Caco-2 (cell line): ENCODE measurements at places on chromosomes 12 and 14. TPM values are rescaled to one million over a fixed set of nuclear protein-coding genes. Genes with fewer than 3 reads are reported as not detected.

DNA sequence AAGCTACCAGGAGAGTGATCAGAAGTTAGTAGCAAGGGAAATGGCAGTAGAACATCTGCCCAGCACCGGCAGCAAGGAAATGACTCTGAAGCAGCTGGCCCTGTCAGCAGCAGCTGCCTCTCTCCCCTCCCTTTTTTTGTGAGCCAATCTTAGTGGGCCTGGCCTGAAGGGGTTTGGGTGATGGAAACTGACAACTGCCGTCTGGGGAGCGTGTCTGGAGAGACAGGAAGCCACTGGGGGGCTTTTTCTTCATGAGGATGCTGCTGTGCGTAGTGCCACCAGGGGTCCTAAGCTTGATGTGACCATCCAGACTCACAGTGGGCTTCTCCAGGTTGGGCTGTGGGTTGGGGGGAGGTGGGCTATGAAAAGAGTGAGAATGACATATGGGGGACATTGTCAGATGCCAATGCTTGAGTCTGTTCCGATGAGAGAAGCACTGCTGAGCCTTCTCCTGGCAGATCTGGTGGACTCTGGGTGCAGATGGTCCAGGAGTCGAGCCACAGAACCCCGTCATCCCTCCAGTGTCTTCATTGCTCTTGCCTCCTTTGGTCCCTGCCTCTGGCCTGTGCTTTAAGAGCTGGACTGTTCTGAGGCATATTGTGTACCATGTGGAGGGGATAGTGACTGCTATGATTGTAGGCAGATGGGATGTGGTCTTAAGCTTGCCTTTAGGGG lies 87.6 kb upstream of the HIF1A start:
- DNase-seq: no peak
- no peak overlapping the region for H3K27ac ChIP-seq
- H3K27me3 ChIP-seq: no peaks in the 10 kb centered on the region

GRCh38 chr12:92464911-92465310 lies 237.9 kb upstream of the PLEKHG7 start:
- H3K4me1 ChIP-seq: peaks cover 5% of the 10 kb centered on the region; the same call in 1 of the 2 replicates
- no peak overlapping the region for H3K4me3 ChIP-seq
- H3K36me3 ChIP-seq: no peaks in the 10 kb centered on the region
- no peaks in the 10 kb centered on the region for H3K27me3 ChIP-seq
- H3K27ac ChIP-seq: no peak overlapping the region

DNA sequence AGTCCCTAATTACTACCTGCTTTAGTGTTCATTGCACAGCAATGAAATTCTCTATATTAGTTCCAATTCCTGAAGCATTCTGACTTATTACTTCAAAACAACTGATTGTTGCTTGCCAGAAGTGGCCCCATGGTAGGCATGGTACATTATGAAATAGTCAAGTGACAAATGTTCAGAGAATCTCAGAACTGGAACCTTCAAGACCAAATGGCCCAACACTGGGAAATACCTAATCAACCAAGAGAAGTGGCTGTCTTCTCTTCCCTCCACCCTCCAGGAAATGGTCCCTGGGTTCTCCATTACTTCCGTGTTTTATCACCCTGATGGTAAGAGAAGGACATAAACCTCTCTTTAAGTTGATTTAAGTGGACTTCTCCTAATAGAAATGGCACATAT lies 49.9 kb downstream of the ITPR2 start:
- H3K4me1 ChIP-seq: no peaks in the 10 kb centered on the region
- no peak for DNase-seq
- no peak overlapping the region for H3K4me3 ChIP-seq
- H3K27me3 ChIP-seq: no peaks in the 10 kb centered on the region
- no peak overlapping the region for H3K27ac ChIP-seq
- H3K36me3 ChIP-seq: no peaks in the 10 kb centered on the region

DNA sequence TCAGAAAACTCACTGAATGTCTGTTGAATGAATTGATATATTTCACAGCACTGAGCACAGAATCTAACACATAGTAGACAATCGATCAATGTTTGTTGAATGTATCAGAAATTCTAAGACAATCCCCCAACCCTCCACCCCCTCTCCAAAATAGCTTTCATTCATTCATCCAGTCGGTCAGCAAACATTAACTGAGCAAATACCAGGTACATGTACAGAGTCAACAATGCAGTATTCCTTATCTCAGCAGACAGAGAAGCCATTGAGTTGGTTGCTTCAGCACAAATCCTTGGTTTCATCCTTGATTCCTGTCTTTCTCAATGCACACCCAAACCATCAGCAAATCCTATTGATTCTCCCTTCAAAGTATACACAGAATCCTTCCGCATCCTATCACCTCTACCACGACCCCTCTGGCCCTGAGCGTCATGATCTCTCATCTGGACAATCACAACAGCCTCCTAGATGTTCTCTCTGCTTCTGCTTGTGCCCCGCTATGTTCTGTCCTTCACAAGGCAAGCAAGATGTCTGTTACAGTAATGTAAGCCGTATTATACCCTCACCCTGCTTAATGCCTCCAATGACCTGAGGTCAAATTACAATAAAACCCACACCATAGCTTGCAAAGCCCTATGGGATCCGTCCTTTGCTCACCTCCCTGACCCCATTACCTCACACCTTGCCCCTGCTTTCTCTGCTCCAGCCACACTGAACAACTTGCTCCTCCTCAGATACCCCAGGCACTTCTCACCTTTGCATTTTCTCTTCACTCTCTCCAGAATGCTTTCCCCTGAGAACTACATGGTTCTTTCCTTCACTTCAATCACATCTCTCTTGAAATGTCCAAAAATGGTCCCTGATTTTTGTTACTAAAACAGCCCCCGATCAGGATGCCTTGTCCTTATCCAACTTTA lies 738.1 kb upstream of the TBX3 start:
- peaks cover 26% of the 10 kb centered on the region for H3K4me1 ChIP-seq
- H3K27me3 ChIP-seq: no peaks in the 10 kb centered on the region
- H3K27ac ChIP-seq: no peak overlapping the region
- no peaks in the 10 kb centered on the region for H3K36me3 ChIP-seq

DNA sequence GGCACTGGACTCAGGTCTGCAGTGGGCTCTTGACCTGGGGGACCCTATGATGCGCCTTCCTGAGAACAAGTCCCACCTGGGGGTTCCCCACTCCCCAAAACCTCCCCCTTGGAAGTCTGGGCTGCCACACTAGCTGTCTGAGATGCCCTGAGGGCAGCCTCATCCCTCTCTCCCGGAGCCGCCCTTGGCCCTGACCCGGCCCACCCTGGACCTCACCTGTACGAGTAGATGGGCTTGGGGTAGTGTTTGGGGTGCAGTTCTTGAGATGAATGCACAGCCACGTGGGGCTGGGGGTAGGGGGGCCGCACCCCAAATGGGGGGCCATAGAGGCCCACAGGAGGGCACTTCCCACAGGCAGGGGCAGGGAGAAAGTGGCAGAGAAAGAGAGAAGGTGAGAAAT lies 21.9 kb downstream of the FOXN4 start:
- no peaks in the 10 kb centered on the region for H3K4me1 ChIP-seq
- no peak overlapping the region for H3K27ac ChIP-seq
- no peak for DNase-seq
- no peaks in the 10 kb centered on the region for H3K27me3 ChIP-seq

DNA sequence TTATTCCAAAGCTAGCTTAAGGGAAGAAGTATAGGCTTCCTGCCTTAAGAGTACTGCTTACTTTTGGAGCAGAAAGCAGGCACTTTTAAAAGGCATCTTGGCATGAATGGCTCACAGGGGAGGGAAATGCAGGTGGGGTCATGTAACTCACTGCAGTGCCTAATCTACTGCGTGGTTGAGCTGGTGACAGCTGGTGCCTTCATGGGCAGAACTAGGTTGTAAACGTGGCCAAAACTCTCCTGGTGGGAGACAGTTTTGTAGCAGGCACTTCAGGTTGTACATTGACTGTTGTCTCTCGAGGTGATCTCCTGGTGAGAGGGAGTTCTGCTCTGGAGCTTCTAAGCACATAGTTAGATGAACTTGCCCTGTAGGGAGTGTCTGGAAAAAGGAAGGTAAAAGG lies 962.5 kb downstream of the DIO2 start:
- no peaks in the 10 kb centered on the region for H3K36me3 ChIP-seq
- H3K4me3 ChIP-seq: no peak overlapping the region
- no peak overlapping the region for H3K27ac ChIP-seq
- H3K4me1 ChIP-seq: peaks cover 2% of the 10 kb centered on the region
- DNase-seq: no peak

DNA sequence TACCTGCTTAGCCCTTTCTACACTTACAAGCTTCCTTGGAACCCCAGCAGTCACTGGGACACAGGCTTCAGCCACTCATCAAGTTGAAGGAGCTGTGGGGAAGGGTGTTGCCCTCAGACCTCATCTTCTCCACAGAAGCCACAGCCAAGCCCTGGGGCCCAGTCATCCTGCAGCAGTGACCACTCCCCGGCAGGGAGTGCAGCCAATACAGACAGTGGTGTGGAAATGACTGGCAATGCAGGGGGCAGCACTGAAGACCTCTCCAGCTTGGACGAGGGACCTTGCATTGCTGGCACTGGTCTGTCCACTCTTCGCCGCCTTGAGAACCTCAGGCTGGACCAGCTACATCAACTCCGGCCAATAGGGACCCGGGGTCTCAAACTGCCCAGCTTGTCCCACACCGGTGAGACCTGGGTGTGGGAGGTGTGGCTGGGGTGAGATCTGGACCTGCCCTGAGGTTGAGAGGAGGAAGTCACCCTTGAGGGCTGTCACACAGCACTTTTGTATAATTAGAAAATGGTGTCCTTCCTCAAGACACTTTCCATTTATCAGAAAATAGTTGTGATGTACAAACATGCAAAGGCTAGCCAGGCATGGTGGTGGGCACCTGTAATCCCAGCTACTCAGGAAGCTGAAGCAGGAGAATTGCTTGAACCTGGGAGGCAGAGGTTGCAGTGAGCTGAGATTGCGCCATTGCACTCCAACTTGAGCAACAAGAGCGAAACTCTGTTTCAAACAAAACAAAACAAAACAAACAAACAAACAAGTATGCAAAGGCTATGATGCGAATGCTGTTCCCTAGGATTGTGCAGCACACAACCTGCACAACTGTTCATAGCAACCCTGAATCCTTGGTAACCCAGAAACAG lies 9.9 kb downstream of the GLI1 start:
- H3K4me3 ChIP-seq: no peak overlapping the region
- no peaks in the 10 kb centered on the region for H3K4me1 ChIP-seq
- no peaks in the 10 kb centered on the region; the same call in 1 of the 2 replicates for H3K27me3 ChIP-seq
- no peaks in the 10 kb centered on the region for H3K36me3 ChIP-seq

GRCh38 chr14:77128414-77128891 lies 13.1 kb downstream of the ZDHHC22 start:
- H3K27me3 ChIP-seq: no peaks in the 10 kb centered on the region
- H3K27ac ChIP-seq: no peak overlapping the region
- no peak overlapping the region for H3K4me3 ChIP-seq
- H3K36me3 ChIP-seq: no peaks in the 10 kb centered on the region
- 0 out of 2 replicates have a peak, but pooled peaks cover 4% of the 10 kb centered on the region for H3K4me1 ChIP-seq

GRCh38 chr14:102891556-102891955 lies 30.9 kb upstream of the AMN start:
- no peak for DNase-seq
- H3K27ac ChIP-seq: no peak overlapping the region
- no peaks in the 10 kb centered on the region for H3K27me3 ChIP-seq
- H3K4me1 ChIP-seq: no peaks in the 10 kb centered on the region; the same call in 1 of the 2 replicates
- no peaks in the 10 kb centered on the region for H3K36me3 ChIP-seq
- no peak overlapping the region for H3K4me3 ChIP-seq

DNA sequence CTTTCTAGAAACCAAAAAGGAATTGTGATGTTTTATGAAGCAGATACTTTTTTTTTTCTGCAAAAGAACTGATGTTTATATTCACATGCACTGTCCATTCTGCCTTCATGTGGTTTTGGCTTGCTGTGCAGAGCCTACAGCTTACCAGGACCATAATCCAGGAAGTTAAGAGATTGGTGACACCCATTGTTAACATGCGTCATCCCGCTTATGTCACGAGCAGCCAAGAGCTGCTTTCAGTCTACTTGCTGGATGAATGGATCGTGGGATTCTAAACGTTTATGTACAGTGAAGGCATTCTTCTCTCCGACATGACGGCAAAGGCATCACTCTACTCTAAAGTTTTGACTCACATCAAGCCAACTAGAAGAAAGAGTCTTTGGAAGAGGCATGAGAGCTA lies 76.6 kb downstream of the PAX9 start:
- H3K27ac ChIP-seq: no peak overlapping the region
- H3K4me3 ChIP-seq: no peak overlapping the region
- H3K27me3 ChIP-seq: no peaks in the 10 kb centered on the region

GRCh38 chr14:71536015-71536740 lies 396.1 kb upstream of the RGS6 start:
- DNase-seq: no peak
- no peak overlapping the region for H3K27ac ChIP-seq
- H3K36me3 ChIP-seq: no peaks in the 10 kb centered on the region; the same call in 1 of the 2 replicates
- no peak overlapping the region for H3K4me3 ChIP-seq
- peaks cover 26% of the 10 kb centered on the region for H3K4me1 ChIP-seq
- no peaks in the 10 kb centered on the region for H3K27me3 ChIP-seq

DNA sequence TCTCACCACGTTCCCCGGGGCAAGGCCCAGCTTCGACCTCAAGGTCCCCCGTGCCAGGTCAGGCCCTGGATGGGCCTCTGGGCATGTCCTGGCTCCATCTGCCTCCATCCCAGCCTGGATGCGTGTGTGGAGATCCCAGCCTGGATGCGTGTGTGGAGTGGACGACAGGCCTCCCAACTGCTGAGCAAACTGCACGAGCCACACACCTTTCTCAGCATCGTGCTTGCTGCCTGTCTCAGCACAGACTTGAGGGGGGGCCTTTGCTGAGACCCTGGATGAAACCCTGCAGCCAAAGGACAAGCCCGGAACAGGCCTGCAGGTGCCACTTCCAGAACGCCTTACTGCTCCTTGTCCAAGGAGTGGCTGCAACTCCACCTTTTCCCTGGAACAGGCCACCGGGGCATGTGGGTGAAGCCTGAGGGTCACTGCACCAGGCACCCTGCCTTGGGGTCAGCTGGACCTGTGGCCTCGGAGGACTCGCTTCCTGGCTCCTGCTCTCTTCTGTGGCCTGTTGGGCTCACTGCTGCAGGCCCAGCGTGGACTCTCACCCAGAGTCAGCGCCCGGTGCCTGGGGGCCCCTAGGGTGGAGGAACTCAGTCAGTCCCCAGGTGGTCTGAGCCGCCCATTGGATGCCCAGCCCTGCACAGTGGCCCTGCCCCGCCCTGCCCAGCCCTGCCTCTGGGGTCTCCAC lies 176.0 kb downstream of the KIF26A start:
- no peaks in the 10 kb centered on the region for H3K27me3 ChIP-seq
- no peak for DNase-seq
- H3K27ac ChIP-seq: no peak overlapping the region
- no peaks in the 10 kb centered on the region for H3K36me3 ChIP-seq
- no peak overlapping the region for H3K4me3 ChIP-seq
- no peaks in the 10 kb centered on the region for H3K4me1 ChIP-seq

GRCh38 chr12:107469011-107469410 lies 216.6 kb upstream of the PWP1 start:
- H3K36me3 ChIP-seq: no peaks in the 10 kb centered on the region
- H3K4me1 ChIP-seq: no peaks in the 10 kb centered on the region
- DNase-seq: no peak

- H3K4me1 ChIP-seq: 0 out of 2 replicates have a peak, but pooled peaks cover 4% of the 10 kb centered on the region
- H3K27ac ChIP-seq: no peak overlapping the region
- DNase-seq: no peak
These were observed 25.9 kb downstream of the ARHGAP5 start for GRCh38 chr14:32102968-32103367.

Gene APAF1
- 13.4 and 16.5 TPM in 2 replicates for total RNA-seq

Gene PTPRO
- not detected in 2 replicates for total RNA-seq

Gene ZNF10
- 6.9 and 7.6 TPM in 2 replicates for total RNA-seq

Gene TROAP
- 134 and 135 TPM in 2 replicates for total RNA-seq

Gene PTGDR
- total RNA-seq: 0.16 and 0.41 TPM in 2 replicates

Gene PRR4
- 6.8 and 8.4 TPM in 2 replicates for total RNA-seq
